ENCODE measurements at places on chromosomes 1 and 21. TPM values are rescaled to one million over a fixed set of nuclear protein-coding genes. Genes with fewer than 3 reads are reported as not detected.

CLCA4 gene
- total RNA-seq = 0.24 TPM

PDC gene
- not detected for total RNA-seq

CC2D1B gene
- 31.0 TPM for total RNA-seq

COL9A2 gene
- 4.0 TPM for total RNA-seq

RIMKLA gene
- not detected for total RNA-seq

FCGR1A gene
- not detected for total RNA-seq

RAB42 gene
- total RNA-seq = not detected

CNR2 gene
- total RNA-seq = not detected

TNFAIP8L2 gene
- not detected for total RNA-seq

GADD45A gene
- total RNA-seq = 371 TPM

ADORA3 gene
- not detected for total RNA-seq

FMO5 gene
- 0.94 TPM for total RNA-seq

UBIAD1 gene
- total RNA-seq = 9.0 TPM

SPRR1A gene
- not detected for total RNA-seq

FAM177B gene
- total RNA-seq = not detected

ANGPTL1 gene
- not detected for total RNA-seq

OR2T33 gene
- total RNA-seq = not detected

HSPG2 gene
- 176 TPM for total RNA-seq

TDRD10 gene
- total RNA-seq = under 0.01 TPM

KCNC4 gene
- 6.7 TPM for total RNA-seq

ARHGEF16 gene
- total RNA-seq = 5.9 TPM

LYPD8 gene
- 1.7 TPM for total RNA-seq

F11R gene
- total RNA-seq = 202 TPM
